ENCODE measurements at places on chromosomes 11 and 22.

DNA sequence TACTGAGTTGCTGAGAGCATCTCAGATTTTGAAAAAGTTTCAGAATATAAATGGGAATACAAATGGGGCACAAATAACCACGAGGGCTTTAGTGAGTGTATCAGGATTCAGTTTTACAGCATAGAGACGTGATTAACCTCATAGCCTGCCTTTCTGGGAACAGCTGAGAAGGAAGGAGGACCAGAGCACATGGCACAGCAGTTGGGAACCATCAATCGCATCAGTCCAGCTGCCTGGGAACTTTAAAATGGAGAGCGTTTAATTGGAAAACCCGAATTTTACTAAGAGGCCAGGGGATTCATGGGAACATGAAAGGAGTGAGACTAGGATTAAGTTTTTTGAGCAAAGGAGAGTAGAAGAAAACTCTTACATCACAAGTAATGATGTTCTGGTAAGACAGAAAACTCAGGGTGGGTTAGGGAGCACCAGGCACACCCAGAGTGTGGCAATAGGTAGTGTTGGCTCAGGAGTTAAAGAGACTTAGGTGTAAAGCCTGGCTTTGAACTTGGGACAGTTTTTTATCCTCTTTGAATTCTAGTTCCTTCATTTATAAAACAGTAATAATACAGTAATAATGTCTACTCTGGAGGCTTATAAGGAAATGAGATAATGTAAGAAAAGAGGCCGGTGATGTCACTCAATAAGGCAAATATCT lies 40.2 kb downstream of the FZD4 start:
- DNase-seq: no peak

- no peak for DNase-seq
These were observed 5.2 kb upstream of the H19 start for GRCh38 chr11:2002807-2003206.

GRCh38 chr11:75554258-75555022 lies 7.6 kb upstream of the SERPINH1 start:
- peak; percentile 87 for DNase-seq

- no peak for DNase-seq
These were observed 17.7 kb downstream of the PHLDB1 start for GRCh38 chr11:118625036-118625690.

DNA sequence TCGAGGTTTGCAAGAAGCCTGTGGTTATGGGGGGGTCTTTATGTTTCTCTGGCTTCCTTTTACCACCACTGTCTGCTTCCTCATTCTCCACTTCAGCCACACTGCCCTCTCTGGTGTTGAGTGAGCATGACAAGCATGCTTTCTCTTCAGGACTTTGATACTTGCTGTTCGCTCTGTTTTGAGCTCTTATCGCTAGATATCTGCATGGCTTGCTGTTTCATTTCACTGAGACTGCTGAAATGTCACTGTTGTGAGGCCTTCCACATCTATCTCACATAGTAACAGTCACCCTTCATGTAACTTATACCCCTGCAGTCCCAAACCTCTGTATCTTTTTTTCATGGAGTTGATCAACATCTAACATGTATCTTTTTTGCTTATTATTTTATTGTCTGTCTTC lies 59.8 kb downstream of the TMEM135 start:
- peak; percentile 38 for DNase-seq

DNA sequence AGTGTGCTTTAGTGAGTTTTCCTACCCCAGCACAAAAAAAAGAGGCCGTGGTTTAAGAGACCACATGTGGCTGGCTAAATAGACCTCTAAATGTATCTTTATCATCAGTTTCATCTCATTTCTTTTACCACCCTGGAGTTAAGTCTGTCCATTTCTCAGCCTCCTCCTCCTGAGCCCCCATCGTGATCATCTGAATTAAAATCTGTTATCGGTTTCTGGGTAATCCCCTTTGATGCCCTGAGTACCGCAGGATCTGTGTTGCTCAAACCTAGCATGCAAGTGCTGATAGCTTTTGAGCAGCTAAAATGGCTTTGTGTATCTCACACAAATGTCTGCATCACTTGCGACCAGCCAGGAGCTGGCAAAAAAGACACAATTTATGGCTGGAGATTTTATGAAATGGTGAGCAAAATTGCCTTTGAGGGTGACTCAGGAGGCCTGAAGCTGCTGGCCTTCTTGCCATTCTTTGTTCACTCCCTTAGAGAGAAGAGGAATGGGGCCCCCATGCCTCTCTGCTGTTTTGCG lies 236.5 kb downstream of the NTM start:
- DNase-seq: no peak

GRCh38 chr11:72609476-72609875 lies 64.7 kb downstream of the PDE2A start:
- no peak for DNase-seq

- no peak for DNase-seq
These were observed 846 bp upstream of the NRGN start for GRCh38 chr11:124738713-124739478.

GRCh38 chr11:87081358-87081757 lies 43.6 kb downstream of the TMEM135 start:
- no peak for DNase-seq

GRCh38 chr11:101442936-101443521 lies 140.8 kb downstream of the TRPC6 start:
- no peak for DNase-seq

Data from left kidney (tissue), 8 donors.